Activated CD4-positive, alpha-beta T cell treated with anti-CD3 and anti-CD28 coated beads for 1 hour (primary cell): ENCODE measurements at places on chromosomes 12 and 14.

- no peak for DNase-seq
Observed at GRCh38 chr14:63745858-63746425, 18.1 kb upstream of the SGPP1 start.

- DNase-seq, result no peak
Observed at GRCh38 chr12:14607568-14607967, 39.9 kb upstream of the PLBD1 start.

GRCh38 chr12:123928274-123928865 is 44.3 kb downstream of the CCDC92 start:
- no peak for DNase-seq

- no peak for DNase-seq
Observed at GRCh38 chr12:19301688-19302087, 137.6 kb upstream of the AEBP2 start.

DNA sequence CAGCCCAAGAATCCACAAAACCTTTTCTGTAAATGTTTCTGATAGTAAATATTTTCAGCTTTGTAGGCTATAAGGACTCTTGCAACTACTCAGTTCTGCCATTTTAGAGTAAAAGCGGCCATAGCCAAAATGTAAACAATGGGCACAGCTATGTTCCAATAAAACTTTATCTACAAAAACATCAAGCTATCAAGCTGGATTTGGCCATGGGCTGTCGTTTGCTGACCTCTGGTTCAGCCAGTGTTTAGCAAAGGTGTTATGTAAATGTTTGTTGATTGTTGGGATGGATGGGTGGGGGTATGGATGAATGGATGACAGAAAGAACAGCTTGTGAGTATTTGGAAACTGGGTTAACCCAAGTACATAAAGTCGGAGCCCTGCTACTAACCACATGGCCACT is 111.1 kb upstream of the VRK1 start:
- DNase-seq, result no peak

GRCh38 chr12:66899588-66899987 is 220.7 kb upstream of the GRIP1 start:
- DNase-seq, result no peak

GRCh38 chr14:103489621-103490020 is 33.0 kb downstream of the CKB start:
- no peak for DNase-seq
